ENCODE measurements at places on chromosomes 2 and 18.

GRCh38 chr2:42913280-42913878 is 121.0 kb upstream of the HAAO start:
- no peak for DNase-seq

DNA sequence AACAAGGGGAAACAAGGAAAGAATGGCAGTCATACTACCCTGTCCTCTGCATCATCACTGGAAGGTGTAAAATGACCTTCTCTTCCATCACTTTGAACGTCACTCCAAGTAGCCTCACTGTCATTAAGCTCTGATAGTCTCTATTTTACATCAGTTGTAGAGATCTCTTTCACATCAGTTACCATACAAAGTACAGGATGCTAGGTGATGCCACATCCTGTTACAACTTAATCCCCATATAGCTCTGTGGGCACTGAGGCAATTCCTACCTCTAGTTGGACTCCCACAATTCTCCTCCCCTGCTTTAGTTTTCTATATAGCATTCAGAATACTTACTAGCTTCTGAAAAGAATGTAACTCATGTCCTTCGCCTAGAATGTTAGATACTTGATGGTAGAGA is 55.1 kb upstream of the TTC27 start:
- DNase-seq: no peak

- no peak for DNase-seq
Observed at GRCh38 chr18:24914171-24914525, 437.8 kb downstream of the ZNF521 start.

- DNase-seq: peak; percentile 42
Observed at GRCh38 chr2:197208024-197208423, 102.6 kb downstream of the ANKRD44 start.

- no peak for DNase-seq
Observed at GRCh38 chr2:45908316-45909170, 257.1 kb downstream of the PRKCE start.

DNA sequence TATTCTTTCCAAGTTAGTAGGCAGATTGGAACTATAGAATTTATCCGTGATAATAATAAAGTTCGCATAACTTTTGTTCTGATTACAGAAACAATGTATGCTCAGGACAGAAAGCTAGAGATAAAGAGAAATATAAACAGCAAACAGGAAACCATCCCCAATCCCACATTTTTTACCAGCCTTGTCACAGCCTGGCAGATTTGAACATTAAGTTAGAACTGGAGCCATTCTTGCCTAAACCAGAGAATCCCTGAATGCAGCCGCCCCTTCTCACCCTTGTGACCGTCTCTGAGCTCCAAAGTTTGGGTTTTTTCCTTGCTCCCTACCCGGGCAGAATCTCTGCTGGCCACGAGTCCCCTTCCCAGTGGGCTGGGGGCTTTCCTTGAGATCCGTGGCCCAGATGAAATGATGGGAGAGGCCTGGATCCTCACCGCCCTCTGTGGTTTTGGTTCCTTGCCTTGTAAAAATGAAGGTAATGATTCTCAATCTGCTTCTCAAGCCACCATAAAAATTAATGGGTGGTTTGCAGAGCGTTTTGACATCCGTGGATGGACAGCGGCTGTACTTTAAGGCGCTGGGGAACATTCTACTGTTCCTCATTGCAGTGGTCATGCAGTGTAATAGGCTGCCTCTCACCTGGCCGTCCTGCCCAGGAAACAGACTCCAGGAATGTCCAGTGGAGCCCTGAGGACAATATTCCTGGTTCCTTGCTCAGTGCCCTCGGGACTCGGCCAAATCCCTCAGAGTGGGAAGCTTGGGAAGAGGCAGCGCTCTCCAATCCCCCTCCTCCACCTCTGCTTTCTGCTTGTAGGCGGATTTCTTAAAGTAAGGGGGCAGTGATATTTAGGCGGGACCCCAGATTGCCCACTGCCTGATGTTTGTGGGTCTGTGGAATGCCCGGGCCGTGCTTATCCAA is 1.6 kb downstream of the SH3BP4 start:
- no peak for DNase-seq

DNA sequence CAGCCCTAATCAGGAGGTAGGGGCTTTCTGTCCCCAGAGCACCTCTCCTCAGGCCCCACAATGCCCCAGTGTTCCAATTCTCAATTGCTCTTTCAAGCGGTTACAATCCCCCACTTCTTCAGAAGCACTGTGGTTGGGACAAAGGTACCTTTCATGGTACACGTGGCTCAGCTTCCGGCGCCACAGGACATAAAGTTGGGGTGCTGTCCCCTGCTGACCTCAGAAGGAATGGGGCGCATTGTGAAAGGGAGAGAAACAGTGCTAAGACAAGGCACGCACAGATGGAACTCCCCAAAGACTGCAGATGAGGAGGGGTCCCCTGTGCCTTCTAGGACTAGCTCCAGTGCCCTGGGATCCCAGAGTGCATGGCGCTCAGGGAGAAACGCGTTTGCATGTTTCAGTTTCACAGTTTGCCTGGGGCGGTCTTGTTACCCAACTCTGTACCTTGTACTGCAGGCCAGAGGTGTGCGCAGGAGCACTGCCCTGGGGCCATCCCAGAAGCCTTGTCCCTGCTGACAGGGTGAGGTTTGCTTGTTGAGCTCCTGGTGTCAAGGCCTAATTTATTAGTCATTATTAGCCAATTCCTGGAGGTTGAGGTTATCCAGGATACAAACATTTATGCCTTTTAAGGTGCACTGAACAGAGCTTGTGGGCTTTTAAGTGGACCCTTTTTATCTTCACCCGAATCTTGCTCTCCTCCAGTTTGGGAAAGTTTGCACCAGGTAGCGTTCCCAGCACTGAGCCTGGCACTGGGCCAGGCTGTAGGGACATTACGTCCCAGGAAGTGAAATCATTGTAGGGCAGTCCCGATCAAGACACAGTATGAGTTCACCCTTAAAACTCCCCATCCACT is 7.6 kb downstream of the CNDP1 start:
- DNase-seq: no peak

GRCh38 chr2:108189316-108189715 is 50.5 kb upstream of the SULT1C3 start:
- no peak for DNase-seq

DNA sequence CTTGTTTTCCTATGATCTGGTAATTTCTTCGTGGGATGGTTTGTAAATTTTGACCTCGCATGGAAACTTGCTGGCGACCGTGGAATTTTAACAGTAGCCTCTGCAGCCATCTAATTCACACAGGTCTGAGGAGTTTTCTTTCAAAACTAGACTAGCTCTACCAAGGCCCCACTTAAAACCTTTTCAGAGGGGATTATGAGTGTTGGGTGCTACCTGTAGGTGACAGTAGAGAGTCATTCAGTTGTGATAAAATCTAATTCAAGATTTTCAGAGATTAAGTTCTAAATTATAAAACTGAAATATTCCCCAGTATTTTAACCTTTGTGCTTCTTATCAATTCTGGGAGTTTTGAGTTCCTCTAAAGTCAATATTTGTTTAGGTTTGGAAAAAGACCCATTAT is 31.0 kb downstream of the THSD7B start:
- DNase-seq: no peak

DNA sequence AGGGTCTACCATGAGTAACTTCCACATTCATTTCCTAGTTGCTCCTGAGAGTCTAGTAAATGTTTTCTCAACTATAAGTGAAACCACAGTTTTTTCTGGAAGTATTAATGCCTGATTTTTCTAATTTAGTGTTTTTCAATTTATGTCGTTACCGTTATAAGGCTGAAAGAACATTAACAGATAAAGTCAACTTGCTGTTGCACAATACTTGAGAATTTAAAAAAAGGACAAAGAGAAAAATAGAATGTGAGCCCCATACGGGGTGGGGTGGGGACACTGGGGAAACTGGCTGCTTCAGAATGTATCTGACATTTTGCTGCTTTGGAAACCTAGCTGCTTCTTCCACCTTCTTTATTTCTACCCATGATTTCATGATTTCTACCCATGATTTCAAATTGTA is 26.2 kb downstream of the CNOT11 start:
- DNase-seq: no peak

GRCh38 chr2:179440642-179441251 is 176.1 kb upstream of the SESTD1 start:
- no peak for DNase-seq

GRCh38 chr2:8255448-8255800 is 426.4 kb upstream of the ID2 start:
- no peak for DNase-seq

DNA sequence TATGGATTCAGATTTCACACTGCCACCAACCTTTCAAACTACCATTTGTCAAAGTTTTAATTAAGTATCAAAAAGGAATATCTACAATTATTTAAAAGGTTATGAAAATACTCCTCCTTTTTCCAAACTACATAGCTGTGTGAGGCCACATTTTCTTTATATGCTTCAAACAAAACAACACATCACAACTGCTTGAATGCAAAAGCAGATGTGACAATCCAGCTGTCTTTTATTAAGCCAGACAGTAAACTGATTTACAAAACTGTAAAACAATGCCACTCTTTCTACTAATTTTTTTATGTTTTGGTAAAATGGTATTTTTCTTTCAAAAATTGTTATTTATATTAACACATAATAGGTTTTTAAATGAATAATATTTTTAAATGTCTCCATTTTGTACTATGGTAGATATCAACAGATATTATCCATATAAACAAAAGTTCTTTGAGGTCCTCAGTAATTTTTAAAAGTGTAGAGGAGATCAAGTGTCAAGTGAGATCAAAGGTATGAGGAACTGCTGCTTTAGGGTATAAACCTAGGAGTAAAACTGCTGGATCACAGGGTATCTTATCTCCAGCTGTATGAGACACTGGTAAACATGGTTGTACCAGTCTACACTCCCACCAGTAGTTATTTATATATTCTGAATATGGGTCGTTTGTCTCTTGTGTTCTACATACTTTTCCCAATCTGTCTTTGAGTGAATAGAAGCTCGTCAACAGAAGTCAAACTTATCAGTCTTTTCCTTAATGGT is 68.8 kb upstream of the SERTAD2 start:
- no peak for DNase-seq

- DNase-seq: peak; percentile 46
Observed at GRCh38 chr2:39620067-39620466, 45.6 kb upstream of the TMEM178A start.

DNA sequence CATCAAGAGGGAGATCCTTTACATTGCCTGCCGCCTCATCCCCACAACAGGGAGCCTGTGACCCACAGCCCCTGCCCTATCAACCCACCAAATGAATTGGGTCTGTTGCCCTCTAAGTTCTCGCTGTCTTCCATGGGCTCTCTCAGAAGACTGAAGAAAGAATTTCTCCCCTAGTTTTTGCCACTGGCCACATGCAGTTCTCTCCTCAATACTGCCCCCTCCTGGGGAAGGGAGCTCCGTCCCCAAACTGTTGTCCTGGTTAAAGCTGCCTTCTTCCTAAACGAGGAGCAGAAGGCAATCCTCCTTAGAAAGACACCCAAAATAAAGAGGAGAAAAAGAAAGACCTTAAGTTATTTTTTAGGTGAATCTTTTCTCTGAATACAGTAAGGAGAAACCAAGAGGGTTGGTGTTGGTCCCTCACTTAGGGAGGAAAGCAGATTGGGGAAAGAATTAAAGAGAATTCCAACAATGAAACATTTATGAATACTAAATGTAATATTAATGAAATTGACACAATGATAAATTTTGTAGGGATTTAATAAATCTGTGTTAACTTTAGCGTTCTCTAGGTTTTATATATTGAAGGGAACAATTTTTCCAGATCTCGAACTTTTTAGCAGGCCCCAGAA is 31.1 kb upstream of the SATB2 start:
- DNase-seq: no peak

- DNase-seq: no peak
Observed at GRCh38 chr2:238467062-238467461, 40.3 kb downstream of the ASB1 start.

GRCh38 chr18:293536-293935 is 25.7 kb upstream of the THOC1 start:
- DNase-seq: no peak

- DNase-seq: peak; percentile 62
Observed at GRCh38 chr18:46250084-46250811, 146.1 kb downstream of the HAUS1 start.

- peak; percentile 87 for DNase-seq
Observed at GRCh38 chr2:195559431-195559914, 97.6 kb upstream of the SLC39A10 start.

- no peak for DNase-seq
Observed at GRCh38 chr2:169007941-169008340, 23.2 kb downstream of the ABCB11 start.

DNA sequence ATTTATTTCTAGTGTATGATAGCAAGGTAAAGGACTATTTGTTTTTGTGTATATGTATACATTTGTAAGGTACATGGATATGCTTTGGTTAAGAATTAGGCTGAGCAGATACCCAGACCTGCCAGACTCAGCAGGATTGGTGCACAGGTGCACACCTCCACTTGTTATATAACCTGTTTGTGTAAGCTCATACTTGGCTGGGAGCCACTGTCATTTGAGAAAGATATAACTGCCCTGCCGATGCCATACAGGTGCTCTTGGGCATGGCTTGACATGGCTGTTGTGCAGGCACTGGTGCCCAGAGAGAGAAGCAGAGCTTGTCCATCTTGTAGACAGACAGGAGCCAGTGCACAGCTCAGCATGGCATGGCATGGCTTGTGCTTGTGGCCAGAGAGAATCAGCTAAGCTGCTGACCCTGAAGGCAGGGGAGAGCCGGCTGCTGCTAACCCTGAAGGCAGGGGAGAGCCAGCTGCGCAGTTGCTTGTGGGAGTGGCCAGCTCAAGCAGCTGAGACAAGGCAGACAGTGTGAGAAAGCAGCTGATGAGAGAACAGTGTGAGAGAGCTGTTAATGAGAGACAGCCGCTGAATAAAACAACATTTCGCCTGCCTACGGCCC is 136.5 kb downstream of the RNF144A start:
- DNase-seq: no peak

DNA sequence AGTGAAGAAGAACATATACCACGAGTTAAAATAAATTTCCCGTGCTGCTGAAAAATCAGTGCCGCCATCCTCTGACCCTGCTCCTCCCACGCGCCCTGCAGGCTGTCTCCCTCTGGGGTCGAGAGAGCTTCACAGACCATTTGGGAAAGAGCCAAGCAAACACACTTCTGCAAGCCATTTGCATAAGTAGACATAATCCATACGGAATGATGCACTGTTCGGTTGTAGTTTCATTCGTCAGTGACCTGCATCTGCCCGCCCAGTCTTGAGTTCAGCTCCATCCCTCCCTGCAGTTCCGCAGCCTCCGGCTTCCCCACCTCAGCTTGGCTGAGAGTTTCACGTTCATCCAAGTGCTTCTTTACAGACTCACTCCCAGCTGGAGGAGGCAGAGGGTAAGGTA is 69.6 kb downstream of the TRAPPC12 start:
- DNase-seq: no peak

GRCh38 chr2:65660340-65660739 is 227.9 kb upstream of the SPRED2 start:
- no peak for DNase-seq

- DNase-seq: no peak
Observed at GRCh38 chr2:223887127-223887526, 49.7 kb upstream of the AP1S3 start.

GRCh38 chr2:172305066-172305465 is 122.3 kb upstream of the ITGA6 start:
- no peak for DNase-seq

Measured in CD4-positive, alpha-beta T cell treated with Interleukin-15 for 1 hour (primary cell).